ENCODE measurements at places on chromosomes 7 and 10.

DNA sequence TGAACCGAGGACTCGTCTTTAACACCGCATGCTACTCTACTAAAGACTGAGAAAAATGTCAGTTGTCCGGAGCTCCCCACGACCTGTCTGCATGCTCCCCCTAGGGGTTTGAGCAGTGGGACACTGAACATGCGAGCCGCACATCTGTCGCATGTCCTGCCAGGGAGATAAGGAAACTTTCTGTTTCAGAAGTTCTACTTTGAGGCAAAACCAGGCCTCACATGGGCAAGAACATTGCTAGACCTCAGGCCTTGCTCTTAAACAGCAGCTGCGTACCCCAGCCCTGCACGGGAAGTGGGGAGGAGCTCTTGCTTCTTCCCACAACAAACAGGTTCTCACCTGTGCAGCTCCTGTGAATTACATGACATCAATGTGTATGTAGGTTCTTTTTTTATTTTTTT, 30.3 kb upstream of the HERPUD2 start:
- no peak for DNase-seq

GRCh38 chr7:154720016-154720415, 282.9 kb downstream of the PAXIP1 start:
- no peak for DNase-seq

GRCh38 chr10:128985036-128985435, 482.0 kb upstream of the MGMT start:
- DNase-seq, result no peak

DNA sequence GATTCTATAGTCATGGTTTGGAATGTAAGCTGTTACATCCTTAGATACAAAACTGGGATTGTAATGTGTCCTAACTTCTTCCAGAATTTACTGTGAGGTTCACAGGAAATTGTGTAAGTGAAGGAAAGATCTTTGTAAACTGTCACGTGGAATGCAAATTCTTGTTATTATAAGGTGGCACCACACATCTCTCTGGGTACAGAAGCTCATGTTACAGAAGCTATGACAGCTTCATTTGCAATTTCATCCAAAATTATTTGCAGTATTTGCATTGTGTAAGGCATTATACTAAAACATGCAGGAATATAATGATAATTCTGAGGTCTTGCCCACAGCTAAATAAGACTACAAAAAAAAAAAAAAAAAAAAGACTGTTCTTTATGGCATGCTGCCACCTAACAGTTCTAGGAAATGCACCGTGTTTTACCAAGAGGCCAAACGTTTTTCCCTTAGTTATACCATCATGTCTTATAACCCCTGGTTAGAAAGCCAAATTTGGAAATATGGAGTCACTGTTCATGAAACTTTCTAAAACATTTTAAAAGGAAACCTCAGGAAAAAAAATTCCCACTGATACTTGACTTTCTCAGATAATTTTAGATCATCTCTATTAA, 17.6 kb downstream of the MINDY3 start:
- no peak for DNase-seq

GRCh38 chr7:76129366-76129765, 72.3 kb upstream of the SRRM3 start:
- no peak for DNase-seq

DNA sequence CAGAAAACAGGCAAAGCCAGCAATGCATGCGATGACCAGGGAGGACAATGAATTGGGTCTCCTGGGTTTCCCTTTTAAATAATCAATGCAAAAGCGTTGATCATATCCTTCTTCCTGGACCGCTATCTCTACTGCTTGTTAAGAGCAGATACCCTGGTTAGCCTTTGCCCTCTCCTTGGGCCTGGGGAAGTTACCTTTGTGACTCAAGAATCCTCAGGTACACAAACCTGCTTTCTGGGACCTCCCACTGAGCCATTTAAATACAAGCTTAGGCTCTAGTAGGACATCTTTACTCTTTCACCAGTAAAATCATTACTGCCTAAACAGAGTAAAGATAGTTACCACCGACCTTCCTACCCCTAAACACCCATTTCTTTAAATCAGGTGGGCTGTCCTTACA, 173.9 kb downstream of the WNT2 start:
- DNase-seq, result peak; percentile 21

DNA sequence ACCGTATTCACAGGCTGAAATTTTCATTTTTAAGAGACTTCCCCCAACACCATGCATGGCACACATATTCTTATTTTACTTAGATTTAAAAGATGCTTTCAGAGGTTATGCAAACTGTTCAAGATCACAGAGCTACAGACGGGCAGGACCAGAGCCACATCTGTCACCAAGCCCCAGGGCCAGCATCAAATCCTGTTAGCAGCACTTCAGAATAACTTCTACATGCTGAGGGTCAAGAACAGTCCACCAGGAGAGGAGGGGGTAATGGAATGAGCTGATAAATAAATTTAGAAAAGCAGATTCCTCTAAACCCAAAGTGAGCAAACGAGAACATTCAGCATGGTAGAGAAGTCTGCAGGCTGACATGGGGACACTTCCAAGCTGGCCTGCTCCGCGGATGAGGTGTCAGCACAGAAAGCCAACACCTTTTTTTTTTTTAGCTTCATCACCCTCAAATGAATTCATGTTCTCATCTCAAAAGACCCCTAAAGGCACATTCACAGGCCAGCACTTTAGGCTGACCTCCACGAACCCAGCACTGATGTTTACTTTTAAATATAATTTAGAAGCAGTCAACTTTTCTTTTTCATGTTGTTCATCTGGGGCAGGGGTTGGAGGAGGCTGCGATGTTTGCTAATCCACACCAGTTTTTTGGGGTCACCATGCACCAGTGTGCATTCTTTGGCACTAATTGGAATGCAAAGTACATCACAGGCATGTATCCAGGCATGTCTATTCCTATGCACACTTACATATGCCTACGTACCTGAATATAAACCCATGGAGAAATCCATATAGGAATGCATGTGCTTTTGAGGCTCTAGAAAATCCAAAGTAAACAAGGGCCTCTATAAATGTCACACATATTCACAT, 249.0 kb downstream of the TNS3 start:
- DNase-seq, result no peak

DNA sequence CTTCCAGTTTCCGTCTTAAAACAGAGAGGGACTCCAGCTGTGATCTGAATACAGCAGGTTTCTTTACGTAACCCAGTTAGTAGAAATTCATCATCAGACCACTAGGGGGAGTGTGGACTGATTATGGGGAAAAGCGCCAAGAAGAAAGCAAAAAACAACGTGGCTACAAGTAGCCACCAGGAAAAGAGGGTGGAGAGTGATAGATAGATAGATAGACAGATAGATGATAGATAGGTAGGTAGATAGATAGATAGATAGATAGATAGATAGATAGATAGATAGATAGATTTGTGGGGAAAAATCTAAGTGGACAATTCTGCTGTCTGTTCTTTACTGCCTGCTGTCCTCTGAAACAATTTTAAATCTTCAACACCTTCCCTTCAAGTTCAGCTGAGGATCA, 12.7 kb upstream of the AKR1B10 start:
- peak; percentile 84 for DNase-seq

GRCh38 chr10:105950410-105950809, 1214.1 kb downstream of the SORCS1 start:
- DNase-seq, result peak; percentile 82

- DNase-seq, result no peak
Observed at GRCh38 chr7:107615910-107616680, 36.0 kb downstream of the BCAP29 start.

- no peak for DNase-seq
Observed at GRCh38 chr7:37037286-37037685, 313.0 kb upstream of the AOAH start.

DNA sequence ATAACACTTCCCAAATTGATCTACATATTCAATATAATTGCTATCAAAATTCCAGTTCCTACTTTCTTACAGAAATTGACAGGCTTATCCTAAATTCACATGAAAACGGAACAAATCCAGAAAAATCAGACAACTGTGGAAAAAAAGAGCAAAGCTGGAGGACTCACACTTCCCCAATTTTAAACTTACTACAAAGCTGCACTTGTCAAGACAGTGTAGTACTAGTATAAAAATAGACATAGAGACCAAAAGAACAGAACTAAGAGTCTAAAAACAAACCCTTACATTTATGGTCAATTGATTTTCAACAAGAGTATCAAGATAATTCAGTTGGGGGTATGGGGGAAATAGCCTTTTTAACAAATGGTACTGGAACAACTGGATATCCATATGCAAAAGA, 27.5 kb downstream of the LMBR1 start:
- DNase-seq, result no peak

- no peak for DNase-seq
Observed at GRCh38 chr7:14085901-14086300, 96.4 kb upstream of the ETV1 start.

DNA sequence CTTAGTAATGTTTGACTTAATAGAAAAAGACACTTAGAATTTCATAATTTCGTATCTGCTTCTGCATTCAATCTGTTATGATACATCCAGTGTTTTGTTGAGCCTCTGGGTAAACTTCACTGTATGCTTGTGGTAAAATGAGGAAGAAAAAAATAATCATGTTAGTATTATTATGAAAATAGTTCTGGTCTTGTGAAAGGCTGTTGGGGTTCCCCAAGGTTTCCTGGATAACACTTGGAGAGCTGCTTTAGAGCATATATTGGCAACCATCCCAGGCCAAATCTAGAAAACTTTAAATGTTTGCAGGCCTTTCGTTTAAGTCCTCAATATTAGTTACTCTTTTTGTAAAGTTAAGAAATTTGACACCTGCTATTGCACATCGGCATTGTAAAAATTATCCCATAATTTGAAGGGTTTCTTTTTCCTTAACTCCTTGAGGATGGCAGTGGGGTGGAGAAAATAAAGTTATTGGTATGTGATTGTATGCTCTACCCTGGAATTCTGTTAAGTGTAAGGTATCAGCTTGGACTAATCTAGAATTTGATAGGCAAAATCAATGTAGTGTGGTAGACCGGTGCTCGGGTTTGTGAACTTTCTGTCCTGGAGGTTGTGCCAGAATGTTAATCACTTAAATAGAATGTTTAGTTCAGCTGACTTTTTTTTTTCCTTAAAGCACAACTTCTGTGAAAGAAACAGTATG, 54.5 kb downstream of the WAC start:
- DNase-seq, result no peak

DNA sequence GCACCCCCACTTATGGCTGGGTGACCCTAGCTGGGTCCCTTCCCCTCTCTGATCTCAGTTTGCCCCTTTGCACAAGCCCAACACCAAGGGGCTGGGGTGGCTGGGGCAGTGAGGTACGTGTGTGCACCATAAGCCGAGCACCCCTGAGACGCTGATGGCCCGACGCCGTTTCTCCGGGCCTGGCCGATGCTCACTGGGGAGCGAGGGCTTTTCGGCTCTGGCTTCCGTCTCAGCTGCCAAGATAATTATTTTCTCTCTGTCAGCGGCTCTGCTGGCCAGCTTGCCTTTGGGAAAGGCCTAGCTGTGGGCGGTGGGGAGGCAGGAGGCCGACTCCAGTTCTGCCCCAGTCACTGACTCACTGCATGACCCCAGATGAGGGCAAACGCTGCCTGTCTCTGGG, 91.0 kb downstream of the ZMIZ1 start:
- no peak for DNase-seq

GRCh38 chr7:36309301-36309700, 80.4 kb upstream of the ANLN start:
- DNase-seq, result no peak

- no peak for DNase-seq
Observed at GRCh38 chr7:74176555-74176954, 2.4 kb downstream of the EIF4H start.

GRCh38 chr10:87913156-87913921, 49.9 kb downstream of the PTEN start:
- DNase-seq, result no peak

GRCh38 chr10:132914732-132915131, 27.6 kb downstream of the CFAP46 start:
- no peak for DNase-seq

DNA sequence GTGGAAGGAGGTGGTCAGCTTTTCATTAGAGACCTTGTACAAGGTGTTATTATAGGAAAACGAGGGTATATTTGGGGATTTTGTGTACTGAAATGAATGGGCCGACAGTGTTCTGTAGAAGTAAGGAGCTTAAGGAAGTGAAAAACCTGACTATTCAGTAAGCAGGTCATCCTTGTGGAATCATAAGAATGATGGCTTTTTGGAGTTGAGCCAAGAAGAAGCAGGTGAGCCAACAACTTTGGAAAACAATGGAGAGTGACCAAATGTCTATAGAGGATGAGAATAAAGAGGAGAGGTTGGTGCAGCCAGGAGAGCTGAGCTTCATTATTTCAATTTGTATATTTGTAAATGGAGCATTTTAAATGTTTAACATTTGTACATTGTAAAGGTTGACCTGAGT, 595.7 kb downstream of the CCSER2 start:
- DNase-seq, result no peak

- DNase-seq, result no peak
Observed at GRCh38 chr7:121259826-121260225, 69.0 kb upstream of the WNT16 start.

DNA sequence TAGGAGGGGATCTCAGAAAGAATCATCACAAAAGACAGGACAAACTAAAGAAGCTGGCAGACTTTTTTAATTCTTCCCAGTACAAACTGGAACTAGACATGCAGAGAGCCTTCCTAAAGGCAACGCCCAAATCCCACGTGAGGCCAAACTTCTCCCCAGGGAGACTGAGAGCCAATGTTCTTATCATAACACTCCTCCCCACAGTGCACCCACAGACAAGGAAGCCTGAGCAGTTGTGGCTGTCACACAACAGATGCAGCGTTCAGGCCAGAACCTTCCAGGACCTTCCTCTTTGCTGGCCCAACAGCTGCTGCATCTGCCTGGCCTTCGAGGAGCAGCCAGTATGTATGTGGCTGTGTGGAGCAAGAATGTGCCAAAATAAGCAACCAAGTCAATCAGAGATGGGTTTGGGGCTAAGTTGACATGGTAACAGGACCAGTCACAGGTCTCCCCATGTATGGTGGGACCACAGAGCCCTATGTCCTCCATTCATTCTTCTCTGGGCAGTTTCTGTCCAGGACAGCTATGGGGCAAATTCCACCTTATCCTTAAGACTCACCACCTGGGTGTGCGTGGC, 34.9 kb downstream of the SRPK2 start:
- no peak for DNase-seq

DNA sequence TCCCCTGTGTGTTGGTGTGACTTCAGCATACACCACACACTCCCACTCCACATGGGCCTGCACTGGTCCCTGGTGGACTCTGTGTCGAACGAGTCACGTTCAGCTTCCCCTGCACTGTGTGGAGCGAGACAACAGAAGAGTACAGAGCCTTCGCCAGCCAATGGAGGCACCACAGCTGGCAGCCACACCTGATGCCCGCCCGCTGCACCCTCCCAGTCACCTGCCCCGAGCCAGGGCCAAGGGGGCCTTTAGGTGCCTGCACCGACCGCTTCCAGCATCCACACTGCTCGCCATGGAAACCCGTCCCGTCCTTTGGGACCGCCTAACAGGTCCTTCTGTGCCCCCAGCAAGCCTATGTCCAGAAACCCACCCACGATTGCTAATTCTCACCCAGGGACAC, 9.2 kb downstream of the FOXL3 start:
- no peak for DNase-seq

DNA sequence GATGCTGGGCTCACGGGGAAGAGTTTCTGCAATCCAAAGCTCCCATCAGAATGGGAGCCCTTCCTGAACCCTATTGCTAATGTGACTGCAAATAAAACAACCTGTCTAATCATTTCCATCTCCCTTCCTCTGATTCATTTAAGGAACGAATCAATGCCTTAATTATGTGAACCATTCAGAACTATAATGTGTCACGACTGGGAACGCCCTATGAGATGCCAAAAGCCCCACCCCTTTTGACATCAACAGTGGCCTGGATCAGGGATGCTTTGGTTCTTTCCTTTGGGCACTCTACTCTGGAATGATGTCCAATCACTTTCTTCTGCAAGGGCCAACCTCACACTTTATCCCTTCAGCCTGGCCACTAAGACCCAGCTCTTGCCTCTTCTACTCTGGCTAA, 195.4 kb upstream of the AOAH start:
- no peak for DNase-seq
